ENCODE measurements at places on chromosomes 7 and 10.

- DNase-seq = no peak
Measured at GRCh38 chr10:110576220-110576619, 8.7 kb downstream of the SMC3 start.

- DNase-seq = no peak
Measured at GRCh38 chr7:121832347-121832746, 40.6 kb upstream of the PTPRZ1 start.

GRCh38 chr7:138951953-138952352, 29.2 kb downstream of the KIAA1549 start:
- DNase-seq = no peak

- DNase-seq = no peak
Measured at GRCh38 chr10:46239247-46239646, 47.5 kb upstream of the ANTXRL start.

DNA sequence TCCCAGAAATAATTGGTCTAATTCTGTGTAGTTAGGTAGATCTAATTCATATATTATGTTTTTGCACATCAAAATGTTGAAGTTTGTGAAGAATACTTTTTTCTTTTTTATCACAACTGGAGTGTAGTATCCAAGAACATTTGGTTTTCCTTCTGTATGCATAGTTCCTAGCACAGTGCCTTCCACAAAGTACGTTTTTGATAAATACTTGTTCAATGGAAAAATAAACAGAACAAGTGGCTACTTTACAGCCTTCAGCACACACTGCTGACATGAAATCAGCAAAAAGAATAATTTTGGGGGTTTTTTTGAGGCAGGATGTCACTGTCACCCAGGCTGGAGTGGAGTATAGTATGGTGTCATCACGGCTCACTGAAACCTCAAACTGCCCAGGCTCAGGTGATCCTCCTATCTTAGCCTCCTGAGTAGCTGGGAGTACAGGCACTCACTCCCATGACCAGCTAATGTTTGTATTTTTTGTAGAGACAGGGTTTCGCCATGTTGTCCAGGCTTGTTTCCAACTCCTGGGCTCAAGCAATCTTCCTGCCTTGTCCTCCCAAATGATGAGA, 27.9 kb downstream of the TARP start:
- no peak for DNase-seq

Data from H1 (cell line).